ENCODE measurements at places on chromosomes 2 and 18.

- no peak for DNase-seq
Measured at GRCh38 chr18:51195086-51195450, 2.4 kb downstream of the MEX3C start.

DNA sequence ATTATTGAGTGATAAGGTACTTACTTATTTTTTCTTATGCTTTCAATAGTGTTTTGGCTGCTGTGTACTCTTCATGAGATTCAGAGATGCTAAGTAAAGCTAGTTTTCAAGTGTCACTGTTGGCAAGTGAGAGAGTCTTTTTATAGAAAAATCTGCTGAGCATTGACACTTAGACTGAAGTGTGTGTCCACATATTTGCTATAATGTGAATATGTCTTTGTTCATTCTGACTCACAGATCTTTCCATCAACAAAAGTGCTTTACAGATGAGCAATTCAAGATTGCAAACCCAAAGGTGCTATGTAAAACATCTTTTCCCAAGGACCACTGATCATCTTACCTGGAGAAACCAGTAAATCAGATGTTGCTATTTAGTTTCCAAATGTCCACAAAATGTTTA lies 410.6 kb upstream of the FIGN start:
- no peak for DNase-seq

DNA sequence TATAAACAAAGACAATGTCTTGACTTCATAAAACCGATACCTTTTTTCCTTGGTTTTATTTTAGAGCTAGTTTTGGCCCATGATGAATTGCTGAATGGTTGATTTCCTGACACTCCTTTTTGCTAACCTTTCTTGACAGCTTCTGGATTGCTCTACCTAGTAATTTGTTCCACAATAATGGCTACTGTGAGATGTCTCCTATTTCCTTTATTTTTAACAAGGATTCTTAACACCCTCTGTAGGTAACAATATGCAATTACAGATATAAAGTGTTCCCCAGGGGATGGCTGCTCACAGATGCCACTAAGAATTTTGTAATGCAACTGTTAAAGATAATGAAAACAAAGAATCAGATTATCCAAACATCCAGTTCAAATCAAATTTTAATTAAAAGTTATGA lies 100.8 kb upstream of the ATP5MC3 start:
- peak; percentile 4 for DNase-seq

DNA sequence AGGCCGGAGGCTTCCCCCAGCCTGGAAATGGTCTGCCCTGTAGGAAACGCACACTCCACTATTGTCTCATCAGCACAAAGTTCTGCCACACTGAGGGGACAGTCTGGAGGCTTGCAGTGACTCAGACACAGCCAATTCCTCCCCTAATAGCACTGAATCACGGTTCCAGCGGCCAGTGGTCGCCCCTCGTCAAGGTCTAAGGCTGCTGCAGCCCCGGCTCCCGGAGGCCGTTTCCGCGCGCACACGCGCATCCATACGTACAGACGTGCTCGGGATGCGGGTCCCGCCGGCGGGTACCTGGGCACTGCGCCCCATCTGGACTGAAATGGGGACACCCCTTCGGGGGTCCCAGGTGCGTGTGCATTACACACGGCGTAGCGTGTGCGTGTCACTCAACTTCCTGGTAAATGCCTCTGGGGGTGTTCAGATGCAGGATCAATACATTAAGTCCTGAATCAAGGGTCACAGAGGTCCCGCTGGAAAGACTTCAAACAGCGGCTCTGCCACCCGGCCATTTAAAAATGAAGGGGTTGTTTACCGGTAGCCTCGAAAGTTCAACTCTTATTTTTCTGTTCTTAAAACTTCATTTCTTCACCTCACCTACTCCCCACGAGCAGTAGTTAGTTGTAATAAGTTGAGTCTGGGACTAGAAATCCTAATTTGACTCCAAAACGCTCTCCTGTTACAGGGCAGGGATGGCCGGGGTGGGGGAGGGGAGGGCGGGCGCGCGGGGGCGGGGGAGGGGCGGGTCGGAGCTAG lies 572 bp upstream of the ZNF516 start:
- no peak for DNase-seq

DNA sequence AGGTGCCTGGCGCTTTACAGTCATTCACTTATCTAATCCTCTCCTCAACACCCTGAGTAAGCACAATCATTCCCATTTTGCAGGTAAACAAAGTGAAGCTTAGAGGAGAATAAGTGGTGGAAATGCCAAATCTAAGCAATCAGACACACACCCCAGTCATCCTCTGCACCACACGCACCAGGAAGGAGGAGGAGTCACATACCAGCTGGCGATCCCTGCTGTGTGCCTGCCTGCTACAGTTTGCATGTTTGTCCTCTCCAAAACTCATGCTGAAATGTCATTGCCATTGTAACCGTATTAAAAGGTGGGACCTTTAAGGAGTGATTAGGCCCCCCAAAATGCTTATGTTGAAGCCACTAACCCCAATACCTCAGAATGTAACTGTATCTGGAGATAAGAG lies 93.7 kb downstream of the LOXHD1 start:
- no peak for DNase-seq

- DNase-seq = no peak
Measured at GRCh38 chr2:79855264-79856006, 342.6 kb downstream of the CTNNA2 start.

DNA sequence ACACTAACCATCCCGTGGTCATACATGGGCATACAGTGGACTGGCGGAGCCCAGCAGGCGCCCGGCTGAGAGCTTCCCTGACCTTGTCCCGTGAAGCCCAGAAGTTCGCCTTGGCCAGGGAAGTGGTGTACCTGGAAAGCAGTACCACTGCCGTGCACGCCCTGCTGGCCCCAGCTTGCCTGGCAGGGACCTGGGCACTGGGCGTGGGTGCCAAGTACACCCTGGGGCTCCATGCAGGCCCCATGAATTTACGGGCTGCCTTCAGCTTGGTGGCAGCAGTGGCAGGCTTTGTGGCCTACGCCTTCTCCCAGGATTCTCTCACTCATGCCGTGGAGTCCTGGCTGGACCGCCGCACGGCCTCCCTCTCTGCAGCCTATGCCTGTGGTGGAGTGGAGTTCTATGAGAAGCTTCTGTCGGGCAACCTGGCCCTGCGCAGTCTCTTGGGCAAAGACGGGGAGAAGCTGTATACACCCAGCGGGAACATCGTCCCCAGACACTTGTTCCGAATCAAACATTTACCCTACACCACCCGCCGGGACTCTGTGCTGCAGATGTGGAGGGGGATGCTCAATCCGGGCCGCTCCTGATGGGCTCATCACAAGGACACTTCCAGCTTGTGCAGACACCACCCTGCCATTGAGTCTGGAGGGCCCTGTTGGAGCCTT lies 2.3 kb downstream of the TMEM177 start:
- DNase-seq = no peak

DNA sequence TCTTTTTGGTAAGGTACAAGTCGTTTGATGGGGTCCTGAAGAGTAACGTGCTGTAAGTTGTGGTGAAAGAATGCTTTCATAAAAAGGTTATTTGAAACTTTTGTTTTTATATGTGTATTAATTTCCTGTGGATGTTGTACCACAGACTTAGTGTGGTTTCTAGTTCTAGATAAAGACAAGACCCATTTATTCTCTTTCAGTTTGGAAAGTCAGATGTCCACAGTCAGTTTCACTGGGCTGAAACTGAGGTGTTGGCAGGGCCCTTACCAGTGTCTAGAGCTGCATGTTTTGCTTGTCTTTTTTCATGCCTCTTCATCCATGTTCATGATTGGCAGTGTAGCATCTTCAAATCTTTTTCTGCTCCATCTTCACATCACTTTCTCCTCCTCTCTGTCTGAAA lies 22.1 kb upstream of the DOCK10 start:
- no peak for DNase-seq

DNA sequence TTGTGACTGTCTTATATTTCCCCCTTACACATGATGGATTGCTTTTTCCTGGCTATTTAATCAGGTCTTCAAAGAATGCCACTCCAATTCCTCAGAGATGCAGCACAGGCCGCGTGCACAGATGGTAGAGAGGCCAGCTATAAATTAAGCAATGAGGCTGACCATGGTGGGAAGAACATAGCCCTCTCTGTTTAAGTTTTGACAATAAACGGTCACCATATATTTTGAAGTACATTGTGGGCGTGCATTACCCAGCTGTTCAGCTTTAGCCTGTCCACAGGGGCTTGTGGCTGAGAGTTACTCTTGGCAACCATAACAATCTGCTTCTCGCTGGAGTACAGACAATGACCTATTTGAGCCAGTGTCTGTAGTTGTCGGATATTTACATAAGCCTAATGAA lies 730.8 kb downstream of the DCC start:
- DNase-seq = no peak

GRCh38 chr2:143558665-143559064 lies 429.4 kb downstream of the ARHGAP15 start:
- peak; percentile 27 for DNase-seq

DNA sequence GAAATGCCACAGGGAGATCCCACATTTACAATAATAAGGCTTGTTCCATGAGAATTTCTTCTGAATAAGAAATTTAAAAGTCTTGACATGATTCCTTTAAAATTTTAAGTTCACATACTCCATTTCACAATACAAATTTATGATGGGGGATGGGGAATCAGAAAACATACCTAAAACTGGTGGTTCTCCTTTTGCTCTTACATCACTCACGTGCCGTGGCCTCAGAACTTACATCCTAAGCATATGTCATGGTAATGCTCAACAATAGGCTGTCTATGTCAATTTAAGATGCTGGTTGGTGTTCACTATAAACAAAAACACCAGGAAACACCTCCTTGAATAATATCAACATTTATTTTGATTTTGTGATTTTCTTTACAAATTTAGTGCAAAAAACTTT lies 12.8 kb downstream of the UPP2 start:
- no peak for DNase-seq

DNA sequence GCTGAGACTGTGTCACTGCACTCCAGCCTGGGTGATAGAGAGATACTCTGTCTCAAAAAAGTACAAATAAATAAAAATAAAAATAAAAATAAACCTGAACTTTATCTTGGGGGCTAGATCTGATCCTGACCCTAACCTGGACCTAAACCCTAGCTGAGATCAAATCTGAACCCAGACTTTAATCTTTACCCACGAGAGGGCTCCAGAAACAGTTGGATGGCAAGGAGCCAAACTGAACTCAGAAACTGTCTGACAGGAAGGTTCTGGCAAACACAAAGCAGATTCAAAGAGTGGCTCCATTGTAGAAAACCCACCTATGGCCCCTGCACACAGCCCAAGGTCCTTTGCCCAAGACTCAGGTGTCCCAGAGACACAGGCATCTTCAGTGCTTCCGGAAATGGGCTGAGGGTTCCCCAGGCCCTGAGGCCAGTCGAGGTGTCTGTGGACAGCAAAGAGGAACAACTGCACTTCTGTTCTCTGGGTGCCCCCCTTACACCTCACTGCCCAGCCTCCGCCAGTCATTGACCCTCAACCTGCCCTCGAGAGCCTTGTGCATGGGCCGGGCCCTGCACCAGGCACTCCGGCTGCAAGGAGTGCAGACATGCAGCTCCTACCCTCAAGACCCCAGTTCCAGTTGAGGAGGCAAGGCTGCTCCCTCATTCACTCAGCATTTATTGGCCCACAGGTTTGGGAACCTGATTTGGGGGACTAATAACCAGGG lies 95.2 kb downstream of the TFCP2L1 start:
- no peak for DNase-seq

DNA sequence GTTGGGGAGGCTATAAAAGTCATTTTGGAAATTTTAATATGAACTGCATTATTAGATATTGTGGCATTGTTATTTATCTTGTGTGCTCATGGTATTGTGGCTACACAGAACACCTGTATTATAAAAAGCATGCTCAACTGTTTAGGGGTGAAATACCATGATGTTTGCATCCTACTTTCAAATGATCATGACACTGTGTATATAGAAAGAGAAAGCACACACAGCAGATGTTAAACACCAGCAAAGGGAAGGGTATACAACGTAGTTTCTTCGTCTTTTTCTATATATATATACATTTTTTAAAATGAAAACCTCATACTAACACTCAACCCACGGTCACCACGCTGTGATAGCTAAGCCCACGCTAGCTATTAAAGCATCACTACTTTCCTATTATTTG lies 27.1 kb downstream of the STARD7 start:
- DNase-seq = no peak

DNA sequence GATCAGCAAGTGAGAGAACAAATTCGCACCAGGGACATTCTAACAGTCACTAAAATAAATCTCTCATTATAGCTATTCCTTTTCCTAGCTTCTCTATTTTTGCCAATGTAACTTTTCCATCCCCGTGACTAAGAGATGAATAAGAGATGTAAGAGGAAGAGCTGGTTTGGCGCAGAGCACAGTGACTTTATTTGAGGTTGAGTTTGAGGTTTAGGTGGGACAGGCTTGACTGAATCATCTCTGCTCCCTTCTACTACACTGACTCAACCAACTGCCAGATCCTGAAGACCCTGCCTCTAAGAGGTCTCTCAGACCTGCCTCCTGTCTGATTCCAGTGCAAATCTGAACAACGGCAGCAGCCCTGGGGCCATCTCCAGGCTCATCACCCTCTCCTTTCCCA lies 28.0 kb downstream of the RFX8 start:
- peak; percentile 66 for DNase-seq

- no peak for DNase-seq
Measured at GRCh38 chr18:22428672-22429071, 11.0 kb upstream of the CTAGE1 start.

- DNase-seq = no peak
Measured at GRCh38 chr2:128362889-128363228, 44.2 kb upstream of the HS6ST1 start.

DNA sequence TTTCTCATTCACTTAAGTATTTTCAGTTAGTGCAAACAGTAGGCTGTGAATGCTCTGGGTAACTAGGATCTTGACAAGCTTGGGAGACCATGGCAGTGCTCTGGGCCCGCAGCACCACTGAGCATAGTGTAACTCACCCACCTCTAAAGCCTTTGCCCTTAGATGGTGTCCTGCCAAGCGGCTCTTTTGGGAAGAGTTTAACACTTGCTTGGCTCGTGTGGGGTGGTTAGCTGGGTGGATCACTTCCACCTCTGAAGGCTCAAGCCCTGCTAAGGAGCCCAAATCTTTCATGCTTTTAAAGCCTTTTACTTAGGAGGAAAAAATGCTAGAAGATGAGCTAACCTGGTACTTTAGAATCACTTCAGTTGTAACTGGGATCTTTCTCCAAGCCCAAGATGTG lies 33.9 kb downstream of the PTPN18 start:
- DNase-seq = no peak

DNA sequence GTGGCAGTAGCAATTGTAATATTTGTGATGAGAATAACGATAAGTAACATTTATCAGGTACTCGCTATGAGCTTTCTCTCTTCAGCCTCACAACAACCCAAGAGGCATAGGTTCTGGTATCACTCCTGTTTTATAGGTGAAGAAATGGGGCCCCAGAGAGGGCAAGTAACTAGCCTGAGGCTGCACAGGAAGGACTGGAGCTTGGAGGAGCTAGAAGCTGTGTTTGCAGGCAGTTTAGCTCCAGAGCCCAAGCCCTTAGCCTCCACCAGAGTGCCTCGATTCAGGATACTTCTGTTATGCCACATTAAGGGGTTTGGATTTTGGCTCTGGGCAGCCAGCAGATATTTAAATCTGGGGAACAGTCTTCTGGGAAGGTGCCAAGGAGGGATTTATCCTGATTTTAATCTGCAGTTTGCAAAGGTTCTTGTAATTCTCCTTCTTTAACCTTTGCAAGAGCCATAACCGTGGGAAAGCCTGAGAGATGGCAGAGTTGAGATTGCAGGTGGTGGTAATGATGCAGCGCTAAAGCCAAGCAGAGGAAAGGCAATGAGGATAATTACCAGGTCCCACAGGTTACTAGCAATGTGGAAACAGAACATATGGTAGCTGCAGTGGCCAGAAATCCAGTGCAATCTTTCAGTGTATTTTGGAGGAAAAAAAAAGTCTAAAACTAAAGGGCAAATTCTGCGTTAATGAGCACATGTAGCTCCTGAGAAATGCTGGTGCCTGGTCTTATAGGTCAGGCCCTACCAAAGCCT lies 9.1 kb downstream of the MOCOS start:
- DNase-seq = no peak
